ENCODE measurements at places on chromosomes 3 and 15.

GRCh38 chr3:108862865-108863798 lies 40.5 kb downstream of the TRAT1 start:
- no peak for DNase-seq

DNA sequence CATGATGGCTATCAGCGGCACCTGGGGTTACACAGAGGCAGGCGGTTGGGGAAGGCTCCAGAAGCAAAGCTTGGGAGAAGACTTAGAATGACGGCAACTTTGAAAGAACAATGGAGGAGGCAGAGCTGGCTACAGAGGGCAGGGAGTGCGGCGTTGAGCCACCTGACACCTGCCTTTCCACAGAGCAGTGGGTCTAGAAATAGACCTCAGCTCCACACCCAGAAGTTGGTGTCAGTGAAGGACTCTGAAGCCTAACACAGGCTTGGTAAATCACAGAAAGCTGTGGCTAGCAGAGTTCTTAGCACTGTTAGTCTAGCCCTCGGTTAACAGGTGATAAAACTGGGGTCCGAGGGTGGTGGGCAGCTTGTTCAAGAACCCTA lies 23.1 kb upstream of the EHD4 start:
- DNase-seq, result no peak

- DNase-seq, result no peak
These were observed 1.3 kb downstream of the SPSB4 start for GRCh38 chr3:141052201-141053069.

DNA sequence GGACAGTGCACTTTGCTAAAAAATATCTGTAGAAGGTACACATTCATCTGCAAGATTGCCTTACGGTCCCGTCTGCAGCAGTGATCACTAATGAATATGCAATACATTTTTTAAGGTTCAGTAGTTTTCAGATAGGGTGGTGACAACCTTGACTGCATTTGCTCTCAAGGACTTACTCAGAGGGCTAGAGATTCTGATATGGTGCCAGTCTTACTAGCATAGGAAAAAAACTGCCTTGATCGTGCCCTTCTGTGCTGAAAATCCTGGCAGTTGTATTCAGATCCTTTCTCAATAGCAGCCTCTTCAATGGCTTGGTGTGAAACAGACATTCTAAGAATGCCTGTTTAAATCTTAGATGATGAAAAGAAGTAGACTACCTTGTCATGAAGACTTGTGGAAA lies 411.9 kb upstream of the CCDC54 start:
- DNase-seq, result no peak

GRCh38 chr3:10023587-10024310 lies 2.5 kb upstream of the FANCD2 start:
- DNase-seq, result no peak

GRCh38 chr3:161100994-161101393 lies 4.2 kb downstream of the B3GALNT1 start:
- no peak for DNase-seq

DNA sequence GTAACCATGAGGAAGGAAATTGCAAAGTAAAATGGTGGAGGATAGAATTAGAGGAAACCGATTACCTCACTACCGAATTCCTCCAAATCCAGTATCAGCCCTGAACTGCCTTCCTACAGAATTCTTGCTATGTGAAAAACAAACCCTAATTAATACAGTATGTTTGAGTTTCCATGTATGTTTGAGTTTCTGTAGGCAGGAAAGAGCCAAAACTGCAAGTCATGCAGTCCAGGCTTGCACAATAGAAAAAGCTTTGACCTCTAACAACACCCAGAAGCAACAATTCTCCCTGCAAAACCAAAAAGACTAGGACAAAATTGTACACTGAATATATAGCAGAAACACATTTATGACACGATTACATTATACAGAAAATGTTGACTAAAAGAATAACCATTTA lies 614.8 kb downstream of the DIPK2A start:
- no peak for DNase-seq
